ENCODE measurements at places on chromosomes 2 and 18.

DNA sequence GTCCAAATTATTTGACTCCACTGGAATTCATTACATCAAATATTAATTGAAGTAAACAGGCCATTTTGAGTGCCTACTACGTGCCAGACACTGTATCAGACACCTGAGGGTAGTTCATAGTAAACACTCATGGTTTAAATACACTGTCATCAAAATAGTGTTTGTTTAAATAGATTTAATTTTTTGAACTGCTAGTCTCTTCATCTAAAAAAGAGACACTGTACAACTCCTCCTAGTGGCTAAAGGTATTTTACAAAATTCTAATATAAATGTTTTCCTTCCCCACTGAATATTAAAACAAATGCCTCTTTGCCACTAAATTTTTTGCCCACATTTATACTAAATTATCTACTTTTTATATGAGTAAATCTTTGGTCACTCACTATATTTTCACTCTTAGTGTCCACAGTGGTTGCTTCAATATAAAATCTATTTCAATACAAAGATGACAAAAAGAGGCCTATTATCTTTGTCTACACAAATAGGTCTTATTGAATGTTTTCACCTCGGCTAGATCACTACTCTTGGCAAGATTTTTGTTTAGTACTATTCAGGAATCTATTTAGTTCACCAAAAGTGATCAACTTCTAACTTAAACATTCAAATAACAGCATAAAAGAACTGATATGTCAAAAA is 122.1 kb downstream of the TMEM247 start:
- no peak for DNase-seq

GRCh38 chr2:65622951-65623535 is 190.6 kb upstream of the SPRED2 start:
- DNase-seq, result no peak

- no peak for DNase-seq
These were observed 159.3 kb downstream of the CYRIA start for GRCh38 chr2:16506366-16506765.

DNA sequence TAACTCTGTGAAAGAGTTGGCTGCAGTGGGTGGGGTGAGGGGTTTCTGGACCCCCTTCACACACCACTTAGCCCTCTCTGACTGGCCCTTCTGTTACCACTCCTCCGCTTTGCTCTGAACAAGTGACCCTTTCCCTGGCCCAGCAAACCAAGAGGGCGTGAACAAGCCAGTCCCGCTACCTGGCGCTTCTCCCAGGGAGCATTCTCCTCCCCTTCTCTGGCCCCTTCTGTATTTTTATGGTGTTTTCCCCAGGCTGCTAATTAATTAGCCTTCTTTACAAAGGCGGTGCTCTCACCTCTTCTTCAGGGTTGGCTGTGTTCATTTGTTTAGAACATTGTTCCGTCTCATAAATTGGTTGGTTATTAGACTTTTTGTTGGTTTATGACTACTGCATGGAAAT is 180.1 kb downstream of the MGAT5 start:
- no peak for DNase-seq

DNA sequence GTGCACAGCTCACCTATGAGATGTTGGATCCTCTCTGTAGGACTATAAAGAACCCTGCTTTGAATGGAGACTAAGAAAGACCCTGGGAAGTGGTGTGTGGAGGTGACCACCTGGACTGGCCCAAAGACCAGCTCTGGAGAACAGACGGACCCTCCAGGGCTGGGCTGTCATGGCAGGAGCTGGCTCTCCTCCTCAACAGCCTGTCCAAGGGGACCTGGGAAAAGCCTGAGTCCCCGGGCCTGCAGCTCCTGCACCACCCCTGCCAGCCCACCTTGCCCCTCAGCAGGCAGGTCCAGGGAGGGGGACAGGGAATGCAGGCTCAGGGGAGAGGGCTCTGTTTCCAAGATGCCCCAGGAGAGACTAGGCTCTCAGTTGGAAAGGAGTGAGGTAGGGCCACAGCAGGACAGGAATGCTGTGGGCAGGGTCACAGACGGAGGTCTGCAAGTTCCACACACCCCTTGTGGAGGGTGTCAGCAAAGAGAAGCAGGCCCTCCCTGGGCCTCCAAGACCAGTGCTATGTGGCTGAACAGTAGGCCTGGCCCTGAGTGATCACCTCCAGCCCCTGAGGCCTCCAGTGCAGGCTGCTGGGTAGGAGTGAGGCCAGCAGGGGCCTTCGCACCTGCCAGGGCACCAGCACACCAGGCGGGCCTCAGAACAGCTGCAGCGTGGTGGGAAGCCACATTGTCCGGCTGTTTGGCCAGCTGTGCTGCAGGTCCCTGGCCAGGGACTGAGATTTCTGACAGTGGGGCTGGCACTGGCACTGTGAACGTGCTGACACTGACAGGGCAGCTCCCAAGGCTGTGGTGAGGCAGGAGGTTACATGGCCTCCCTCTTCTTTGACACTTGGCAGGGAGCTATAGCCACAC is 86.4 kb upstream of the OTOS start:
- DNase-seq, result no peak

- no peak for DNase-seq
These were observed 61.9 kb downstream of the LHCGR start for GRCh38 chr2:48693645-48694044.

DNA sequence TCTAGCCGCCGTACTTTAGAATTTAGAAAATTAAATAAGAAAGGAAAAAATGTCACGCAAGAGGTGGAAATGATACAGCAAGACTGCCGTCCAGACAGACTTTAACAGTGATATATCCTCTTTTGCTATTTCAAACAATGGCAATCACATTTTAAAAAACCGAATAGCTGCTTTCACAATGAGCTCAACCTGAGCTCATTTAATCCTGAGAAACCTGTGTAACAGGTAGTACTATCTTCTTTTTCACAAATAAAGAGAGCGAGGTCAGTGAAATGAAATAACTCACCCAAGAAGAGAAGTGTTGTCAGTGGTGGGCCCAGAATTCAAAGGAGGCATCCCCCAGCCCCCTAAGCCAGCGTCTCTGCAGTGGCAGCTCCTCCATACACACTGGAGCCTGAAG is 60.7 kb upstream of the DAPL1 start:
- DNase-seq, result no peak

GRCh38 chr18:43855376-43855775 is 578.1 kb upstream of the SYT4 start:
- DNase-seq, result no peak

DNA sequence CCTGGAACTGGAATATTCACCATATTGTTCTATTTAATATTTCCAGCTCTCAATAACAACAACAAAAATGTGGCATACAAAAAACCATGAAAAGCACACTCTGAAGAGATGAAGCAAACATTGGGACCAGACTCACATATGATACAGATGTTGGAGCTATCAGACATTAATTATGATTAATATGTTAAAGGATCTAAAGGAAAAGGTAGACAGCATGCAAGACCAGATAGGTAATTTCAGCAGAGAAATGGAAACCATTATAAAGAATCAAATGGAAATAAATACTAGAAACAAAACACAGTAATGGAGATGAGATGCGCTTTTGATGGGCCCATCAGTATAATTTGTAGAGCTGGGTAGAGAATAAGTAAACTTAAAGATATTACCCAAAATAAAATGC is 50.9 kb upstream of the MGAT4A start:
- no peak for DNase-seq

DNA sequence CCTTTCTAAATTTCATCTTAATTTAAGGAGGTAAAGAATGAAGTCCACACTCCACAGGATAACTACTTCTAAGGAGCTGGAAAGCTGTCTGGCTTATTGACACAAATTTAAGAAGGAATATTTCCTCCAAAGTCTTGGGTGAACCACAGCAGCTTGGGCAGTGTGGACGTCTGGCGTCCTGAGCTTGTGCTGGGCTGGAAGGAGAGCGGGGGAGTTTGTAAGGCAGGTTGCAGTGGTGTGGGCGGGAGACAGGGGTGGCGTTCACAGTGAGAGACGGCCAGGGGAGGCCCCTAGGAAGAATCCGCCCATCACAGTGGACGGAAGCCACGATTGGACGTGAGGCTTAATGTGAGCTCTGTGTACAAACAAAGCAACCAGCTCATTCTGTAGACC is 25.7 kb downstream of the ADI1 start:
- no peak for DNase-seq

DNA sequence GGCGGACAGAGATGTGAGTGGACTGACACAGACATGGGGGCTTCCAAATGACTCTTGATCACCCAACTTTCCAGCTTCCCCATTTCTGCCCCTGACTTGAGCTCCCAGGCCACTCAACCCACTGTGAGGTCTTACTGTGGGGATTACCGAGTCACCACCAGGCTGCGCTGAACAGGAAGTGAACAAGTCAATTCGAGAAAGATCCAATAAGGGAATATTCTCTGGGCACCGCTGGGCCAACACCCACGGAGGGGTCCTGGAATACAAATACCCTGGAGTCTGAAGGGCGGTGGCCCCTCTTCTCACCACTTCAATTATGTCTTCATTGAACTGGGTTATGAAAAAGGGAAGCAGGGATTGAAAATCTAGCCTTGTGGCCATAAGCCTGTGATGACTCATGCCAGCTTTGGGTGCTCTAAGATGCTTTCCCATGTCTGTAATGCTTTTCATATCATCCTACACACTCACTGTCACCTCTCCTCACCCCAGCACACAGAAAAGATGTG is 37.7 kb downstream of the BCL11A start:
- no peak for DNase-seq

DNA sequence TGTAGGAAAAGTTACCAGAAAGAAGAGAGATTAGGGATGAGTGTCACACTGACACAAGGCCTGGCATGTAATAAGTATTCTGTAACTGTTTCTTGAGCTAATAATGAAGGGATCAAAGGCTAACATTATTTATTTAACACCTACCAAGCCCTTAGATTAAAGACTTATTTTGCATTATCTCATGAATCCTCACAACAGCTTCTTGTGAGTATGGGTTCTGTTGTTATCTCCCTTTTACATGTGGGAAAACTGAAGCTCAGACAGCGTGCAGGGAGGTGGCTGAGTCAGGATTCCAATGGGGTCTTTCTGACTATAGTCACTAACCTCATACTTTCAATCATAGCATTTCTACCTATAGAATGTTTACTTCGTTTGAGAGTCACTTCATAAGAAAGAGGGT is 79.0 kb upstream of the PROKR1 start:
- no peak for DNase-seq
